ENCODE measurements at places on chromosomes 13 and 19.

- DNase-seq: no peak
These were observed 73.2 kb upstream of the CACNA1A start for GRCh38 chr19:13579388-13580060.

DNA sequence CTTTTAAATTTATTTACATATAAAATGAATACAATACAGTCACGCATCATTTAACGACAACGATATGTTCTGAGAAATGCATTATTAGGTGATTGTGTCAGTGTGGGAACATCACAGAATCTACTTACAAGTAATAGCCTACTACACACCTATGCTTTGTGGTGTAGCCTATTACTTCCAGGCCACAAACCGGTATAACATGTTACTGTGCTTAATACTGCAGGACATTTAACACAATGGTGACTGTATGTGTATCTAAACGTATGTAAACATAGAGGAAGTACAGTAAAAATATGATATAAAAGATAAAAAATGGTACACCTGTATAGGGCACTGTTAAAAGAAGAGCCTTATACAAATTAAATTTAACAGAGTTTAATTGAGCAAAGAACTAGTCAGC lies 62.4 kb upstream of the KLHL1 start:
- DNase-seq: no peak

DNA sequence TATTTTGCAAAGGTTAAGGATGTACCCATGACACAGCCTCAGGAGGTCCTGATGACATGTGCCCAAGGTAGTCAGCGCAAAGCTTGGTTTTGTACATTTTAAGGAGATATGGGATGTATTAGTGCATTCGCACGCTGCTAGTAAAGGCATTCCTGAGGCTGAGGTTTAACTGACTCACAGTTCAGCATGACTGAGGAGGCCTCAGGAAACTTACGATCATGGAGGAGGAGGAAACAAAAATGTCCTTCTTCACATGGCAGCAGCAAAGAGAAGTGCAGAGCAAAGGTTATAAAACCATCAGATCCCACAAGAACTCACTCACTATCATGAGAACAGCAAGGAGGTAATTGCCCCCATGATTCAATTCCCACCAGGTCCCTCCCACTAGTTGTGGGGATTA lies 1017.4 kb downstream of the EFNB2 start:
- DNase-seq: no peak

GRCh38 chr13:109788372-109789111 lies 2.2 kb upstream of the IRS2 start:
- no peak for DNase-seq

DNA sequence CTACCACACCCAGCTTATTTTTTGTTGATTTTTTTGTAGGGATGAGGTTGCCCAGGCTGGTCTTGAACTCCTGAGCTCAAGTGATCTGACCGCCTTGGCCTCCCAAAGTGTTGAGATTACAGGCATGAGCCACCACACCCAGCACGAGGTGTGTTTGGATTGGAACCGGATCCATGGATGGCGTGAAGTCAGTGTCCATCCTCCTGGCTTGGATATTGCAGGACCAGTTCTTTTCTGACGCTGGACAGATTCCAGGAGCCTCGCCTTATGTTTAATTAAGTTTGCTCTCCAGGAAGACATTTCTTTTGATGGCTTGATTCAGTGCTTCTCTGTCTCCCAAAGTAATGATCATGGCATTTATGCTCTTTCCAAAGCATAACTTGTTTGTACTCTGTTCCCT lies 14.4 kb upstream of the RFXAP start:
- no peak for DNase-seq

DNA sequence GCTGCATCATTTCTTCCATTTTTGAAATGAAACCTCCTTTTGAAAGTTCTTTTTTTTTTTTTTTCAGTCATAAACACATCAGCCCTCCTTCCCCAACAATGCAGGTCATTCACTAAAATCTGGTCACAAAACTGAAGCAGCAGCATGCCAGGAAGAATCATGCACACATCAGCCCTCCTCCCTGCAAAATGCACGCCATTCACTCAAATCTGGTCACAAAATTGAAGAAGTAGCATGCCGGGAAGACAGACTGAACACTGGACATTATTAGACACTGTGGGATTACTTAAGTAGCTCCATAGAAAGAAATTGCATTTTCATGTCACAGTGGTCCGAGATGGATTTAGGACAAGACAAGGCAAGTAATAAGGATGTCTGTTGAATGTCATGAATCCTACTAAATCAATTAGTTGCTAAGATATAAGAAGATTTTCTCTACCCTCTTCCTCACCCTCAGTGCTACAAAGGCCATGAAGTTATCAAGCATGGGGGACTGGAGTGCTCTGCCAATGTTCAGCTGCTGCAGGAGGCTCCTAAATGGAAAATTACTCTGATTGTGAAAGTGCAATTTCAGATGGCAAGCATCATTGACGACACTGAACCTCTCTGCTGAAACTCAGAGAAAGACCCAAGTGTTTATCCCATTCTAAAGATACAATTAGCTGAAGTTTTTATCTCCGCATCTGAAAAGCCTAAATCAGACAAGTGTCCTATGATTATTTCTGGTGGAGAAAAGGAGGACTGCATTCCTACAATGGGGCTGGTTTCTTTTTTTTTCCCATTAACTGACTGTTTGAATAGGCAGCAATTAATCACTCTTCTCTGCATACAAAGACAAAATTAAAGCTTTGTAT lies 913.2 kb downstream of the DIAPH3 start:
- no peak for DNase-seq

GRCh38 chr13:97648171-97648880 lies 214.4 kb downstream of the RAP2A start:
- no peak for DNase-seq

DNA sequence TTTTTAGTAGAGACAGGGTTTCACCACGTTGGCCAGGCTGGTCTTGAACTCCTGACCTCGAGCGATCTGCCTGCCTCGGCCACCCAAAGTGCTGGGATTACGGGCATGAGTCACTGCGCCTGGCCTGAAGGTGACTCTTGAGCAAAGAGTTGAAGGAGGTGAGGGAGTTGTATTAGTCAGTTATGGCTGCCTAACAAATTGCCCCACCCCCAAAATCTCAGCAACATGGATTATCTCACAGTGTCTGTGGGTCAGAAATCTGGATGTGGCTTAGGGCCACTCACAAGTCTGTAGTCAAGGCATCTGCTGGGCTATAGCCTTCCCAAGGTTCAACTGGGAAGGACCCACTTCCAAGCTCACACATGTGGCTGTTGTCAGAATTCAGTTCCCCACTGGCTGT lies 52.8 kb upstream of the ADGRE5 start:
- DNase-seq: no peak

DNA sequence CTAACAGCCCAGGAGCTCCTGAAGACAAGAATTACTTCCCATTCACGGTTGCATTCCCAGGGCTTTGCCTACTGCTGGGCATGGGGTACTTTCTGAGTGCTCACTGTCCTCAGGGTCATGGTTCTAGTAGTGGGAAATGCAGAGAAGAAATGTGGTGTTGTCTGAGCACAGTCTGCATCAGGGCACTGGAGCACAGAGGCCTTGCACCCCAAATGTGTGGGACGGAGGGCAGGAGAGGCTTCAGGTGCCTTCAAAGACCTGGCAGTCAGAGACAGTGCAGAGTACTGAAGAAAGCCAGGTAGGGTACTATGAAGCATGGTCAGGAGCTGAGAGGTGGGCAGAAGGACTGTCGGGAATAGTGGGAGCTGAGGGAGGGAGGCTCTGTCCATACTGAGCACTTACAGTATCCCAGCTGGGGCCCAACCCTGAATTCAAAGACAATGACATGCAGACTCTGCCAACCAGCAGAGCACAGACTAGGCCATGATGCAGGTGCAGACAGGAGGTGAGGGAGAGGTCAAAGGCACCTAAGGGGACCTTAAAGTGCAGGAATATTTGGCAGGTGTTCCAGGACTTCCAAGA lies 144.4 kb downstream of the USP12 start:
- DNase-seq: no peak

DNA sequence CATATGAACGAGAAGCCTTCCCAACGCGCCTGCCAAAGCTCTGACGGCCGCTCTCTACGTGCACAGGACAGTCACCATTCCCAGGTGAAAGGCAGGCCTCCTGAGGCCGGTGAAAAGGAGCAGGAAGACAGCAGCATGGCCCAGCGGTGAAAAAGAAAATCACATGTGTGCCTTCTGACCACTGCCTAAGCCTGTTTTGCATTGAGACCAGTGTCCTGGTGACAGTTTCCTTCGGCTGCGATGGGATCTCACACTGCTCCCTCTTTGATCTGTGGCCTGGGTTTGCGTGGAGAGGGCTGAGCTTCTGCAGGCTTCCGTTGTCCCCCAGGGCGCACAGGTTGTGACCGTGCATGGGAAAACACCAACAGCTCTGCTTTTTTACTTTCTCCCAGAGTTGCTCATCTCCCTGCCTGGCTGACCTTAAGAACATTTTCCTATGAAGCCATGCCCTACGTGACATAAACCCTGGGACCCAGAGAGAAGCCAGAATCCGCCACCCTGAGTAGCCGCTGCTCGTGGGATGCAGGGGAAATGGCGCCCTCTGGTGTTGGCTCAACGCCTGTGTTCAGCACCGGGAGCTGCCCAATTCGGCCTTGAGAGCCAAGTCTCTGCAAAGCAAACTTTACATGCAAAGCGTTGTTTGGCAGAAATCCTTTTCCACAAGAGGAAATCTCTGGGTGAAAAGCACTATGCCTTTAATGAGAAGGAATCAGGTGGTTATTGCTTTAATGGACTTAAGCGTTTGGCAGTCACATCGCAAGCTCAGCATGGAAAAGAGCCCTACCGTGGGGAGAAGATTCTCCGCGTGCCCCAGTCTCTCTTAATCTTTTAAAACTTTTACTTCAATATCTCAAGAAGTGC lies 112.2 kb upstream of the GPR12 start:
- peak; percentile 47 for DNase-seq

DNA sequence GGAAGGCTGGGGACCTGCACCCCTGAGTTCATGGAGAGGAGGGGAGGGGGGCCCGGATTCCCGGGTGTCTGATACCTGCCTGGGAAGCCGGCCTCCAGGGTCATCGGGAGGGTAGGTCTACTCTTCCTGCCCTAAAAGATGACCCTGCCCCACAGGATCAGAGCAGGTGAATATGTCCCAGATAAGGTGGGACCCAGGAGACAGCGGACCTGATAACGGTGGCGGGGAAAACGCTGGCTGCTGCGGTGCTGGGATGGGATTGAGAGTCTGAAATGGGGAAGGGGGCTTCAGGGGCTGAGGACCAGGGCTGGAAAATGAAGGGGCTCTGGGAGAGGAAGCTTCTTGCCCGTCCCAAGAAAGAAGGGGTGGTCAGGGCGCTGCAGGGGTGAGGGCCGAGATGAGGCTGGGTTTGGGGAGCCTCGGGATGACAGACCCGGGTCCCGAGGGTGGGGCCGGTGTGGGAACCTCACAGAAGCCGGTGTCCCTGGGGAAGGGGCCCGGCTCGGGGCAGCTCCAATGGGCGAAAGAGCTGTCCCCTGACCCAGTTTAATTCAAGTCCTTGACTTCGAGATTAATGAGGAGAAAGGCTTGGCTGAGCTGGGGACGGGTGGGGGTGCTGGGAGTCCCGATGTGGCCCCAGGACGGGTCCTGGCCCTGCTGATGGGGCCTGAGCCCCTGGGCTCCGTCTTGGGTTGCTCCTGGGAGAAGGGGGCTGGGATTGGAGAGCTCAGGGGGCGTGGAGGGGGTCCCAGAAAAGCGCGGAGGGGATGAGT lies 823 bp downstream of the TTYH1 start:
- no peak for DNase-seq

Data from lung microvascular endothelial cell (primary cell).